ENCODE measurements at places on chromosomes 12 and 14.
A peak's percentile ranks its signal among the peaks of the same experiment; 100 is the strongest.

DNA sequence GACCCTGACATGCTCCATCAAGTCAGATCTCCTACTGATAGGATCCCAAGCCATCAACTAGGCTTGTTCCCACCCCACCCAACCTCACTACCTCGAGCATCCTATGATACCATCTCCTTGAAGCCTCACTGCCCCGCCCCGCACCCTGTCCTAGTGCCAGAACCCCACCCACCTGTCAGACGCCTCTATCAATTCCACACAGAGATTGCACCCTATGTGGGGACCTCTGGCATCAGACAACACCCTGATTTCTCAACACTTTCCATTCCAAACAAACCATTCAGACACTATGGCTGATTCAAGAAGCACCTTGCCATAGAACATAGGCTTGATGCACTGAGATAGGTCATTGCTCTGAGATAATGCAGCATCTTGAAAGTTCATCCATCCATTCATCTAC lies 3.1 kb upstream of the GLTP start:
- no peaks in the 10 kb centered on the region for H3K27me3 ChIP-seq
- DNase-seq, result no peak
- H3K4me3 ChIP-seq, result no peak overlapping the region
- H3K27ac ChIP-seq, result no peak overlapping the region

DNA sequence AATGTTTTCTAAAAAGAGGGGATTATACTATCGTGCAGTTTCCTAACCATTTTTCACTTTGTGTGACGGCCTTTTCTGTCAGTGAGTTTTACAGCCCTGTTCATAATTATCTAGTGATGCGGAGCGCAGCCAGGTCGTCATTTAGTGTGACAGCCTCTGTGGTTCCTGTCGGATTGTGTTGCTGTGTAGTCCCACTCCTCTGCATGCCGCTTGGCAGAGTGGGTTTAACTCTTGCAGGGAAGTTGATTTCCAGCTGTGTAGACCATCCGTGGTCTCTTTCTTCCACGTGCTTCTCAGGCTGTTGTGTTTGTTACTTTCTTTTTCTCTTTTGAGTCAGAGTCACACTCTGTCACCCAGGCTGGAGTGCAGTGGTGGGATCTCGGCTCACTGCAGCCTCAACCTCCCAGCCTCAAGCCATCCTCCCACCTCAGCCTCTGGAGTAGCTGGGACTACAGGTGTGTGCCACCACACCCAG lies 8.6 kb downstream of the RAN start:
- H3K4me3 ChIP-seq, result no peak overlapping the region
- no peak overlapping the region for H3K27ac ChIP-seq
- no peaks in the 10 kb centered on the region for H3K27me3 ChIP-seq

GRCh38 chr12:106304797-106305196 lies 2.3 kb downstream of the TCP11L2 start:
- H3K27ac ChIP-seq, result no peak overlapping the region
- H3K4me3 ChIP-seq, result no peak overlapping the region
- H3K4me1 ChIP-seq, result peaks cover 21% of the 10 kb centered on the region
- H3K36me3 ChIP-seq, result no peaks in the 10 kb centered on the region
- H3K27me3 ChIP-seq, result no peaks in the 10 kb centered on the region

GRCh38 chr14:76771437-76771980 lies 10.2 kb downstream of the VASH1 start:
- no peak overlapping the region for H3K4me3 ChIP-seq
- H3K27me3 ChIP-seq, result no peaks in the 10 kb centered on the region
- no peaks in the 10 kb centered on the region for H3K36me3 ChIP-seq
- no peak for DNase-seq

GRCh38 chr14:95314609-95315008 lies 5.1 kb downstream of the CLMN start:
- DNase-seq, result peak; percentile 42
- no peaks in the 10 kb centered on the region for H3K27me3 ChIP-seq
- no peaks in the 10 kb centered on the region for H3K36me3 ChIP-seq
- no peak overlapping the region for H3K4me3 ChIP-seq

DNA sequence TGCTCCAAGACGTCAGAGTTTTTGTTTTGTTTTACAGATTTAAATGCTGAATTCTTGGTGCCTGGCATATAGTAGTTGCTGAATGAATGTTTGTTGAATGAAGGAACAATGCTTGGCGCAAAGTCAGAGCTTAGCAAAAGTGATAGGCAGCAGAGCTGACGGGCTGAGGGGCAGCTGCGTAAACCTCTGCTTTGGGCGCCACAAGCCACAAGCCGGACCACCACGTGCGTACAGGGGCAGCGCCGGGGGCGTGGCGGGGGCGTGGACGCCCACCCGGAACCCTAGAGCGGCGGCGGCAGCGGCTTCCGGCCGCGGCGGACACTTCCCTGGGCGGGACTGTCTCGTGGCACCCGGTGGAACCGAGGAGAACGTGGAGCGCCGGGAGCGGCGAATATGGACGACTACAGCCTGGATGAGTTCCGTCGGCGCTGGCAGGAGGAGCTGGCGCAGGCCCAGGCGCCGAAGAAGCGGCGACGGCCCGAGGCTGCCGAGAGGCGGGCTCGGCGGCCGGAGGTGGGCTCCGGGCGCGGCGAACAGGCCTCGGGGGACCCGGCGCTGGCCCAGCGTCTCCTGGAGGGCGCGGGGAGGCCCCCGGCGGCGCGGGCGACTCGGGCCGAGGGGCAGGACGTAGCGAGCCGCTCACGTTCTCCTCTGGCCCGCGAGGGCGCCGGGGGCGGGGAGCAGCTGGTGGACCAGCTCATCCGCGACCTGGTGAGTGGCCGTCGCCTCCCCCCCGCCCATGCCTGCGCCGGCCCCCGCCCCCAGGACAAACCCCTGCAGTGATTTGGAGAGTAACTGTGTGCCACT lies at the start of gene FBXW8:
Gene FBXW8, plus strand, starts transcription at position 306 of the 807 bp plus-strand sequence. Its CDS starts 88 bp downstream, at position 394.
- peak; percentile 73 for DNase-seq
- peak within 1 kb of the TSS; percentile 81 for H3K27ac ChIP-seq
- H3K27me3 ChIP-seq, result no peaks in the 10 kb centered on the region
- peak within 1 kb of the TSS; percentile 58 for H3K4me3 ChIP-seq

- H3K27ac ChIP-seq, result no peak overlapping the region
- no peaks in the 10 kb centered on the region for H3K4me1 ChIP-seq
- H3K4me3 ChIP-seq, result no peak overlapping the region
- H3K36me3 ChIP-seq, result no peaks in the 10 kb centered on the region
- H3K27me3 ChIP-seq, result no peaks in the 10 kb centered on the region
- no peak for DNase-seq
Measured at GRCh38 chr12:25950329-25951115, 8.0 kb upstream of the RASSF8 start.

DNA sequence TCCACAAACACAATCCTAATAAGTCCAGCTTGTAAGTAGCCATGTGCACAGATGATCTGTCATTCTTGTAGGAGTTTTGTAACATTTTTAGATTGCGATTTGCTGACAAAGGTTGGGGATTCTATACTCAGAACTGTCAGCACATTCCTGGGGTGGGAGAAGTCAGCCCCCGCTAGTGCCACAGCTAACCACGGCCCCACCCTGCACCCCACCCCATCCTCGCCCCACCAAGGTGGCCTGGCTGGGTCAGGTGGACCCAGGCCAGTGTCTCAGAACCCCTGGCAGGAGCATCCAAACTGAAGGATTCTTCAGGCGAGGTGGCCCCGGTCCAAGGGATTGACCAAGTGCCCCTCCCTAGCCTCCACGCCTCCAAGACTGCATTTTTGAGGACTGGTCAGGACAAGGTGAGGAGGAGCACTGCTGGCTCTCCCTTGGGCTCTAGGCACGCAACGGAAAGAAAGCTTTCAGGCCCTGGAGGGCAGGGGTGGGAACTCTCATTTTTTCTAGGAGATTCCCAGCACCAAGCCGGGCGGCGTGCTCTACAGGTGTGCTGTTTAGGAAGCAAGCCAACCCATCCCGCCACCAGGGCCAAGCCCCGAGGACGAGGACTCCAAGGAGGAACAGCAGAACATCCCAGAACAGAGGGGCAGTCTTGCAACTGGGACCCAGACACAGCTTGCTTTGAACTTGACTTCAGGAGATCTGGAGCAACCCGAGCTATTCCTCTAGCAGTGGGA lies 172.8 kb downstream of the BCL11B start:
- H3K27me3 ChIP-seq, result no peaks in the 10 kb centered on the region
- H3K36me3 ChIP-seq, result no peaks in the 10 kb centered on the region
- no peak overlapping the region for H3K4me3 ChIP-seq
- no peak overlapping the region for H3K27ac ChIP-seq

GRCh38 chr14:88533064-88533602 lies 21.7 kb downstream of the PTPN21 start:
- H3K27me3 ChIP-seq, result no peaks in the 10 kb centered on the region
- no peak overlapping the region for H3K27ac ChIP-seq

- peaks cover 61% of the 10 kb centered on the region for H3K4me1 ChIP-seq
- DNase-seq, result no peak
- no peaks in the 10 kb centered on the region for H3K27me3 ChIP-seq
- H3K27ac ChIP-seq, result peak overlapping the region; percentile 94
Measured at GRCh38 chr14:95533391-95533821, 1.4 kb upstream of the GLRX5 start.

DNA sequence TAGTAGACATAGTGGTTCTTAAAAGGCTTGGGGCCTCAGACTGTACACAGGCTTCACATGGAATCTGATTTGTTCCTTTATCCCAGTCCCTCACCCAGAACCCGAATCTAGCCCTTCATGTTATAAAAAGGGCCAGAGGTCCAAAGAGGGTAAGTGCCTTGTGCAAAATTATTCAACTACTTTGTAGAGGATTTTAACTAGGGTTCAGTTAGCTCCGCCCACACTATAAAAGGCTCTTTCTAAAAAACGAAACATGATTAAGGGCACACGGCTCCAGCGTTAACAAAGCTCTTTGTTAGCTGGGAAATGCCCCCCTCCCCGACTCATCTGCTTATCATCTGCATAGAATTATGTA lies 3.2 kb upstream of the SOCS2 start:
- H3K4me3 ChIP-seq, result peak overlapping the region; percentile 10
- no peaks in the 10 kb centered on the region for H3K27me3 ChIP-seq
- H3K27ac ChIP-seq, result peak overlapping the region; percentile 96
- DNase-seq, result no peak

DNA sequence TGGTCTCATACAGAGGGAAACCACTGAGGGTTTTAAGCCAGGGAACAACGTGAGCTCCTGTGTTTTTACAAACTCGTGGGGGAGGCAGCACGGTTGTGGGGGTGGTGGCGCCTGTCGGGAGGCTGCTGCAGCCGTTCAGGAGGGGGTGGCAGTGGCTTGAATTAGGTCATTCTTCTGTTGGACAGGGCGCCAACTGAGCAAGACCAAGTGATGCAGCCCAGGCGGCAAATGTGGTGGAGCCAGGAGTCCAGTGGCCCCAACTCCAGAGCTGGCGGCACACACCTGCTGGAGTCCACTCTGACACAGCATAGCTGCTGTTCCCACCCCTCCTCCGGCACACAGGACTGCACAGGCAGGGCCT lies 27.8 kb downstream of the FBRSL1 start:
- H3K27me3 ChIP-seq, result no peaks in the 10 kb centered on the region
- H3K4me3 ChIP-seq, result no peak overlapping the region
- DNase-seq, result no peak
- H3K27ac ChIP-seq, result no peak overlapping the region
- H3K4me1 ChIP-seq, result peaks cover 10% of the 10 kb centered on the region

DNA sequence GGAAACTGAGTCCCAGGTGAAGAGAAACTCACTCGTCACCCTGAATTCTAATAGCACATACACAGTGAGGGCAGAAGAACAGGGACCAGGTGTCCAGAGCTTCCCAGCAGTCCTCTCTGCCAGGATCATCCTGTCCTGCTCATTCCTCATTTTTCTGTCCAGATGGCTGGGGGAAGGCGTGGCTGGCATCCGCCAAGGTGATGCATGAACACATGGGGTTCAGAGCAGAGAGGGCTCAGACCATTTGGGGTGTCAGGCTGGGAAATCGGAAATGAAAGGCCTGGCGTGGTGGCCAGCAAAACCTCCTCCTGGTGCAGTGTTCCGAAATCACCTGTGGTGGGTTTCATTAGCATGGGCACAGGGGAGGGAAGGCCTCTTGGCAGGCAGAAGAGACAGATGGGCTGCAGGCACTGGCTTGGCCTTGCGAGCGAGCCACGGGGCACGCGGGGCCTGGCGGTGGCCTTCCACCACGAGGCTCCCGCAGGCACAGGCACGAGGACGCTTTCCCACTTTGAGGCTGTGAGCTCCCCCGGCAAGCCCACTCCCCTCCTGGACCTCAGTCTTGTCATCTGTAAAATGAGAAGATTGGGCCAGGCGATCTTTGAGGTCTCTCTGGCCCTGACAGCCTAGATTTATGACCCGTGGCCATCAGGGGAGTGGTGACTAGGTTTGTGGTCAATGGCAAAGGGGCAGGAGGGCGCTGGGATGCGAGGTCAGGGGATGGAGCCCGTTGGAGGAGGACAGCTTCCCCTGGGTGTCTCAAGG lies 68.5 kb downstream of the TSPAN9 start:
- DNase-seq, result no peak
- H3K27ac ChIP-seq, result no peak overlapping the region
- no peak overlapping the region for H3K4me3 ChIP-seq

Measured in transverse colon (tissue), 4 donors.